HTR-8/SVneo (cell line): ENCODE measurements at places on chromosomes 11 and 22.
A peak's percentile ranks its signal among the peaks of the same experiment; 100 is the strongest.

- DNase-seq, result no peak
Measured at GRCh38 chr11:9203691-9204311, 61.3 kb downstream of the DENND5A start.

DNA sequence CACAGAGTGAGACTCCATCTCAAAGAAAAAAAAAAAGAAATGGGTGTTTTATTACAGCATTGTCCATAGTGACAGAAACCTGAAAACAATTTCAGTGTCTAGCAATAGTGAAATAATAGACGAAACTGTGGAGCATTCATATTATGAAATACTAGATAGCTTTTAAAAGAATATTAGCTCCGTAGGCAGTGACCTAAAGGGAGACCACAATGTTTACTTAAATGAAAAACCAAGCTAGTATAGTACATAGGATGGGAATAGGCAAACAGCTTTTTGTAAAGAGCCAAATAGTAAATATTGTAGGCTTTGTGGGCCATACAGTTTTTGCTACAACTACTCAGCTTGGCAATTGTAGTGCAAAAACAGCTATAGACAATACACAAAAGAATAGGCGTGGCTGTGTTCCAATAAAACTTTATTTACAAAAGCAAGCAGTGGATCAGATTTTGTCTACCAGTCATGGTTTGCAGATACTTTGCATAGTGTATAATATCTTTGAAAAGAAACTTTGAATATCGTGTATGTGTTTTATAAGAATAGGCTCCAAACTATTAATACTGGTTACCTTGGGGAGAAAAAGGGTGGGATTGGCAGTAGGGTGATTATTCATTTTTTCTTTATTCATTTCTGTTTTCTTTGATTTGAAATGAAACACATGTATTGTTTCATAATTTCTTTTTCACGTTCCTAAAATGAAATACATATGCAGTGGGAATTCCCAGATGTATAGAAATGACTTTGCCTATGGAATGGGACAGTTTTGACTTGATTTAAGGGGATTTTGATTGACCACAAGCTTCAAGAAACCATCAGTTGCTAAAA, 50.7 kb downstream of the PRR5L start:
- DNase-seq, result no peak

DNA sequence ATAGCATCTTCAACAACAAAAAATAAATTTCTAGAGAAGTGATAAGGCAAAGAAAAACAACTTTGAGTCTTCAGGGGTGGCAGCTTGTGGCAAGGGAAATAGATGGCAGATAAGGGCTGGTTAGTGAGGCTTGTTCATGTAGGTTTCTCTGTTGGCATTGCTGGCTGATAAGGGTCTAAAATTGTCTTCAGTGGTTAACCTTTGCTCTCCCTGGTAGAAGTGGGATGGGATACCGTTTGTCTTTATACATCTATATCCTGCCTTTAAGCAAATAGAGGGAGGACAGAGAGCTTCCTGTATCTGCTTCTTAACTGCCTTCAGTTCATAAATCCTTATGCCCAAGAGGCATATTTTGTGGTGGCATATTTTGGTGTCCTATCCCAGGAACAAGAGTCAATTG, 57.1 kb downstream of the TRAF6 start:
- no peak for DNase-seq

DNA sequence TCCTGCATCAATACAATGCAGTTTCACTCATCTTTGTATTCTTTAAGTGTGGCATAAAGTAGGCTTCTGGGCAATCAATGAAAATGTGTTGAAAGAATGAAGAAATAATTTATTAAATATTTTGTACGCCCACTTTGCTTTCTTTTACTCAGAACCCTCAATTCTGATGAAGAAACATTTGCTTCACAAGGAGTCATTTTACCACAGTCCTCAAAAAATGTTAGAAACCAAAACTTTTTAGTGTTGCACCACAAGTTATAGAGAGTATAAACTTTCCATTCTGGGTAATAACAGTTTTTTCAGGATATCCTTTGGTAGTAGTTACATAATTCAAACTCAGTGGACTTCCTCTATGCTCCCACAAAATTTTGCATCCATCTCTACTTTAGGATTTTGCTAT, 360.5 kb downstream of the DLG2 start:
- no peak for DNase-seq

DNA sequence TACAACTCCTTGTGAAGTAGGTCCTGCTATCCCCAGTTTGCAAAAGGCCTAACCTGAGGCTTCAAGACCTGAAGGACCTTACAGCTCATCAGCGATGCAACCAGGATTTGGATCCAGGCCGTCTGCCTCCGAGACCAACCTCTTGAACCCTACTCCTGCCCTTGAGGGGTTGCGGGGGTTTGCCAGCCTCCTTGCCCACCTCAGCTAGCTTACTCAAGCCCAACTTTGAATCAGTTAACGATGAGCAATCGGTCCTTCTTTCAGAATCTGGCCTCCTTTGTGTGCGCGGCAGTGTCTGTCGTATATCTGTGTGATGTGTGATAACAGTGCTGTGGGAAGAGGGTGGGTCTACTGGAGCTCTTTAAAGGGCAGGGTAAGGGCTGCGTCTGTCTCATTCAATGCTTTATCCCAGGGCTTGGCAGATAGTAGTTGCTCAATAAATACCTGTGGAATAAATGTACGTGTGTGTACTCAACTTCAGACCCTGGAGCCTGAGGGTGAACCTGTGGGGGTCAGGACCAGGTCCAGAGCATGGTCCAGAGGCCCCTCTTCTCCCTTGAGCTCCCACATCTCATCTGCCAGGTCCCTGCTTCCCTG, 3.2 kb downstream of the CHRM1 start:
- no peak for DNase-seq

GRCh38 chr22:43624144-43624998, 187.7 kb downstream of the EFCAB6 start:
- no peak for DNase-seq

- peak; percentile 71 for DNase-seq
Measured at GRCh38 chr22:22110548-22111266, 128.1 kb upstream of the TOP3B start.

- no peak for DNase-seq
Measured at GRCh38 chr11:13053255-13053917, 44.3 kb downstream of the RASSF10 start.

DNA sequence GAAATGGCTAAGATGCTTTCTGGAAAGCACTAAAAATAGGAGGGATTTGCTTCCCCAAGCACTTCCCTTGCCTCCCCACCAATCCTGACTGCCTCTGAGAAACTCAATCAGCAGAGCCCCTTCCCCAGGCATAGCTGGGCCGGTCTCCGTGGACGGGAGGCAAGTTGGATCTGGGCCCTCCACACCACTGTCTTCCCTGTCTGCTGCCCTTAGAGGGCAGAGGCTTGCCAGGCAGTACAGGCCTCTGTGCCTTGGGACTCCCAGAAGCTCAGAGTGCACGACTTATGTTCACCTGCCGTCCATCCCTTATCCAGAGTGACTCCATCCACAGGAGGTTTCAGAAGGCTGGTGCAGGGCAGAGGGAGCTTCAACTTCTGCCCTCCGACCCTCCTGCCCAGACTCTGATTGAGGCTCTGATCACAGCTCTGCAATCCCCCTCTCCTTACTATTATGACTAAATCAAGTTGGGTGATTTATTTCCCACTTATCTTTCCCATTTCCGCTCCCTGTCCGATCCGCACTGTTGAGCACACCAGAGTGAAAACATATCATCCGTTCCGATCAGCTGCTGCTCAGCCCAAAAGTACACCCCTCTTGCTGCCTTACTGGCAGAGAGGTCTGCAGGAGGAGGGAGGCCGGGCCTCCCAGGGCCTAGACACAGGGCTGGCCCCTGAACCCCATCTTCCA, 71.8 kb downstream of the DSCAML1 start:
- no peak for DNase-seq

DNA sequence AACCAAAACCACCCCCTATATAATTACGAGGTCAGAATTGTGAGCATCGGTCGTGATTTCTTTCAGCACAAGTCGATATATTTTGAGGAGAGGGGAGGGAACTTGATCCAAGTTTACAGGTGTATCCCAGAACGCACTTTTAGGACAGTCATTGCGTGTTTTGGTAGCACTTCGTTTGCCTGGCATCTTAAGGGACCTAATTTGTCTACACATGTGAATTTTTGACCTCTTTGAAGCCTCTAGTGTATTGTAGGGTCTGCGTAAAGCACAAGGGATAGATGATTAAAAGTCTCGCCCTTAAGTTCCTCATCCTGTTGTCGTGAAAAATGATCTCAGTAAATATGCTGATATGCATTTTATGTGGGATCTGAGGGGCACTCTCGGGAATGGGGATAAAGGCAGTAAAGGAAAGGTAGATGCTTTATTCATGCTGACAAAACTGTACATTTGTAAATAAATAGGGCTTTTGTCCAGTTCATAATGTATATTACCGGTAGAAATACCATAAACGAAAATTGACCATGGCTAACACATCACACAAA, 632 bp upstream of the CCDC34 start:
- no peak for DNase-seq

DNA sequence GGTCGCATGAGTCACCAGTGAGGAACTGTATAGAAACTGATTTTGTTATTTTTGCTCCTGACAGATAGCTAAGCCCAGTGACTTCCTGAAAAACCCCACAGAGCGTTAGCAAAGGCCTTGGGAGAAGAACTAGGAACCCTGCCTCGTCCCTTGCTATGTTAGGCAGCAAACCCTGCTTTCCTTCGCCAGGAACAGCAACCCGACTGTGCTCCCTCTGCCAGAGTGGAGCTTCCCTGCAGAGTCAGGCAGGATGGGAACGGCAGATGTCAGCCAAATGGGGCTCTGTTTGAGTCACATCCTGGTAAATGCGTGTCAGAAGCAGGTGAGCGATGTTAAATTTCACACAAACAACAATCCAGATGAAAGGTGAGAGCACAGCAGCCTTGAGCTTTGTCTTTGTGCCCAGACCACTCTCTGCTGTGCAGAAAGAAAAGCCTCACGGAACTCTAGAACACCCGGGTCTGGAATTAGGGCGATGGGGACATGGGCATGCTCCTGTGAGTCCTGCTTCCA, 186.6 kb downstream of the ADAMTS15 start:
- DNase-seq, result no peak

DNA sequence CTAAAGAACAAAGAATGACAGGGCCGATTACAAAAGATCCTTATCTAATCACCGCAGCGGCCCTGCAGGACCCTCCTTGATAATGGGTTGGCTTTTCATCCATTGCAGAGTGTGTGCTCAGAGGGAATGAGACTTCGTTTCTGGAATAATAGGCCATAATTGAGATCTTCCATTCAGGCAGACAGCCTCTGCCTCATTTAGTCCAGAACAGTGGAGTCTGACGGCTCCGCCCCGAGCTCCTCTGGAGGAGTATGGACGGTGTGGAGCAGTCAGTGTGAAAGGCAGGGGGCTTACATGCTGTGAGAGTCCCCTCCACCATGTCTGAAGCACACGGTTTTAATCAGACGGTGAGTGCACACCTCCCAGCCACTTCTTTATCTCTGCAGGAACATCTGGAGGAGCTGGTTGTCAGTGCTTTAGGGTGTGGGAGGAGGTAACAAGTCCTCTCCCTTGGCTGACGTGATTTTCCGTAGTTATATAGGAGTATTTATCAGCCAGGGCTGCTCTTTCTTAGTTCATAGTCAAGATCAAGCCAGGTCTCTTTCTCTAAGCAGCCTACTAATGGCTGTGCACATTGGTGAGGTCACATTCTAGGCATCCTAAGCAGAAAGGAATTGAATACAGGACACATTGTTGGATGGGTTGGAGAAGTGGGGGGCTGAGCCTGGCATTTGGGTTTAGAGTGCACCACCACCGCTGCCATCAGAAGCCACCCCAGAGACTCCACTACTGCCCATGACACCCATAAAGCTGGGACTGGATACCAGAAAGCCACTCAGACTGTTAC, 1477.9 kb downstream of the TBC1D22A start:
- DNase-seq, result no peak

GRCh38 chr22:45704648-45705047, 33.0 kb downstream of the ATXN10 start:
- no peak for DNase-seq
